ENCODE measurements at places on chromosomes 13 and 19.

- peak; percentile 14 for DNase-seq
These were observed 2.1 kb downstream of the CLEC4G start for GRCh38 chr19:7729831-7730285.

DNA sequence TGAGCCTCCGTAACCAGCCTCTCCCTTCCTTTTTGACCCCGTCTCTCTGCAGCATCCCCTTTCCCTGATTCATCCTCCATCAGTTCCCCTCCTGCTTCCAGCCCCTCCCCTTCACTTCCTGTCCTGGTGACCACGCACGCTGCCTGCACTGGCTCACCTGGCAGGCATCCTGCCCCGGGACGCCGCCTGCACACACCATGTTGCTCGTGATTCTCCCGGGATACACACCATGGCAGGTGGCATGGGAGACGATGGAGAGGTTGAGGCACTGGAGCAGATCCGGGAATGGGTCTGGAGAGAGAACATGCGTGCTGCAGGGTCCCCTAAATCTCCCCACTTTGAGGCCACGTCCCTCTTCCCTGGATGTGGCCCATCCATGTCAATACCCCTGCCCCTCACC, 4.2 kb downstream of the KLK12 start:
- no peak for DNase-seq

DNA sequence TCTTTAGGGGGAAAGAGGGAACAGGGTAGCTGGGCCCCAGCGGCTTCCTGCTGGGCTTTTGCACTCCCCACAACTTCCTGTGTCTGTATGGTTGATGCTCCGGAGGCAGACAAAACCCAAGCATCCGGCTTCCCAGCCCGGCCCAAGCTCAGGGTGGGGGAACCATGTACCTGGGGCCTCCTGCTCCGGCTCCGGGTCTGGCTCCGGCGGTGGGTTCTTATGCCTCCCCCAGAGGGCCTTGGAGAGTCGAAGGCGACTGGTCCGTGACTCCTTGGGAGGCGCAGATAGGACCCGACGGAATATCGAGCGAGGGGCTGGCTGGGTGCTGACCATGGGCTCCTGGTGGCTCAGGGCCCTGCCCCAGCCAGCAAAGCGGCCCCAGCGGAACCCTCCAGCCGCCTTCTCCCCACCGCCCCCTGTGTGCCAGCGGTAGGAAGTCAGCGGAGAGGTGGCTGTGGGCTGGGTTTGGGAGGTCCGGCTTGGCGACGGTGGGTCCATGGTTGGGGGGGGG, 428 bp downstream of the RASAL3 start:
- peak; percentile 84 for DNase-seq

DNA sequence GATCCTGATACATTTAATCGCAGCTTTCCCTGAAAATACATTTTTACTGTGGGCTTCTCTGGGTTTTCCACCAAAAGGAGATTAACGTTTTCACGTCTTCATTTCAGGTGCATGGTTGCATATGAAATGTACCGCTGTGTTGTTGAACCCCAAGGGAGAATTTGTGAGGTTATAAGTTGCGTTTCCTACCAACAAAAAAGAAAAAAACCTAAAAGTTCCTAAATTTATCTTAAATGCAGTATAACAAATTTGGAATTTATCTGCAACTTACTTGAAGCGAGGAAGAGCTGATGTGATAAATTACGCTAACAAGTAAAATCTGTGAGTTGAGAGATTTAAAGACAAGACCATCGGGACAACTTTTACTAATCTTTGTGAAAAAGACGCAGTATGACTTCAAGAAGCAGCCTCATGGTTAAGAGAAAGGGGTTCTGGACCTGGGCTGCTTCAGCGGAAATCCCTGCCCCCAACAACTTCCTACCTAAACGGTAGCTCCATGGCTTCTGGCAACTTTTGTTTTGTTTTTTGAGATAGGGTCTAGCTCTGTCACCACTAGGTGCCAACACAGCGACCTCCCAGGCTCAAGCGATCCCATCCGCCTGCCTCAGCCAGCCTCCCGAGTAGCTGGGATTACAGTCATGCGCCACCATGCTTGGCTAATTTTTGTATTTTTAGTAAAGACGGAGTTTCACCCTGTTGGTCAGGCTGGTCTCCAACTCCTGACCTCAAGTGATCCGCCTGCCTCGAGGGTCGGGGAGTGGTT, 958 bp upstream of the OBI1 start:
- DNase-seq: peak; percentile 20

GRCh38 chr13:89966524-89966923, 1381.0 kb upstream of the MIR17HG start:
- DNase-seq: no peak

DNA sequence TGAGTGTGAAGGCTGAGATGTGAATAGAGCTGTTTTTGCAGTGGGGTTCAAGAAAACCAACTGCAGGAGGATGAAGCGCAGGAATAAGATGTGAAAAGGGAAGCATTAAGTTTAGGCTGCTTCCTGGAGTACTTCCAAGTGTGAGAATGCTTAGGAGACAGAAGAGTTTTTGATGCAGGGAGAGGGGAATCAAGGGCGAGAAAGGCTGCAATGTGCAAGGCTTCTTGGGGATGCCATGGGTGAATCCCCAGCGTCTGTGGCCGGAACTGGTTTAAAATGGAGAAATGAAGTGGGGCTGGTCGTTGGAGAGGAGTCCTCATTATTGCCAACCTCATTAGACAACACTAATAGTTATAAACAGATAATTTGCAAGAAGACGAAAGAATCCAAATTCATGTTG, 764.9 kb downstream of the LIG4 start:
- no peak for DNase-seq

DNA sequence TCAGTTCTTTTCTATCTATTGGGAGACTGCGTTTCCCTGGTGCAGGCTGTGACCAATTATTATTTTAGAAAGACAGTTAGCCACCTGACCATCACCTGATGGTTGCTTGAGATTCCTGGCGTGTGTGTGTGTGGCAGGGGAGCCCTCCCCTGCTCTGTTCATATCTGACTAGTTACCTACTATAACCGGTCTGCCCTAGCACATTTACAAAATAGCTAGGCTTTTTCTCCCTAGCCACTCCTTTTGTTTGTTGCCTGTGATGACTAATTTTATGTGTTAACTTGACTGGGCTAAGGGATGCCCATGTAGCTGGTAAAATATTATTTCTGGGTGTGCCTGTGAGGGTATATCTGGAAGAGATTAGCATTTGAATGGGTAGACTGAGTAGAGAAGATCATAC, 76.9 kb downstream of the OLFM4 start:
- DNase-seq: no peak

GRCh38 chr13:99086267-99087097, 108.6 kb upstream of the DOCK9 start:
- DNase-seq: peak; percentile 78

- no peak for DNase-seq
These were observed 5.5 kb downstream of the SACS start for GRCh38 chr13:23427881-23428528.

GRCh38 chr19:6250909-6251308, 28.9 kb downstream of the MLLT1 start:
- no peak for DNase-seq

- no peak for DNase-seq
These were observed 198.1 kb downstream of the ZNF486 start for GRCh38 chr19:20365146-20365545.

GRCh38 chr13:76812206-76812897, 73.9 kb downstream of the KCTD12 start:
- DNase-seq: no peak

DNA sequence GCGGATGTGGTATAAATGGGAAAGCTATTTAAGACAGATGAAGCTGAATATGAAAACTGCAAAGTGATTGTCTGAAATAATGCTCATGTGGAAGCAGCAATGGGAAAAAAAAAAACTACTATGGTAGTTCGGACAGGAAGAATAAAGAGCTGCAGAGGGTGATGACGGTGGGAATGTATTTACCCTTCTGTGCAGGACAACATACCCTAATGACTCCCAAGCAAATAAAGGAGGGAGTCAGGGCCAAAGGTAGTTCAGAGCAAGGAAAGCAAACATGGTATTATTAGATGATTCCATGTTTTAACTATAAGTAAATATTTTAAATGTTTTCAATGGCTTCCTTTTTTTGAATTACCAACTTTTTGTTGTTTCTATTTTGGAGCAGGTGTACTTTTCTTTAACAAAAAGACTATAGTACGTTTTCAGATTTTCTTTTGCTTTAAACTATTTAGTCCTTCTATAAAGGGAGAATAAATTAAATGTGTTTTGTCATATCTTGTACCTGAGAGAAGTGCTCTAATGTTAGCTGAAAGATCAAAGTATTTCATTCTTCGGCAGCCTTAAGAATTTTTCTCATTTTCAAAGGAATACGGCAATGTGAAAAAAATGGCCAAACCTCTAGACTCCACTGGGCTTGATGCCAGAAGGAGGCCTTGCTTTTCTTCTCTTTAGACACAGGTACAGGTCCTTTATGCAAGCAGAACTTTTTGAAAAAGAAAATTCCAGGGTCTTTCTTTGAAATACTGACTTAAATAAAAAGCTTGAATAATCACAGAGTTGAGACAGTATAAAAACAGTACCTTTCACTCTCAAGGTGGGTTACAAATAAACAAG, 67.8 kb upstream of the ZDHHC20 start:
- DNase-seq: no peak

- DNase-seq: no peak
These were observed 2.2 kb downstream of the RINL start for GRCh38 chr19:38875656-38876395.

GRCh38 chr19:16714702-16715287, 4.9 kb upstream of the NWD1 start:
- peak; percentile 75 for DNase-seq

DNA sequence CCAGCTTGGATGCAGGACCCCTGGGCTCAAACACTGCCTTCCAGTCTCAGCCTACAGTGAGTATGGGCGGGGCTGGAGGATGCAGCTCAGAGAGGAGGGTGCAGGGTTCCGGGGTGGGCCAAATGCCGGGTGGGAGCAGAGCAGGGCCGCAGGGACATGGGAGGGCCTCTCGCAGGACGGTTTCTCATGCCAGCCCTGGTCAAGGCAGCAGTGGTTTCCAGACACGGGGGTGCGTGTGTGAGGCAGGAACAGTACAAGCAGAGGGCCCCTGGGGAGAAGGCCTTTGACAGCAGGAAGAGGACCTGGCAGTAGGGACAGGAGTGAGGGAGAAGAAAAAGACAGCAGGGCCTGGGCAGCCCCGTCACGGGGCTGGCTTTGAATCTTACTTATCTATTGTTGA, 34.1 kb downstream of the CRTC1 start:
- DNase-seq: no peak

- DNase-seq: no peak
These were observed 66.8 kb upstream of the MED4 start for GRCh38 chr13:48161530-48162179.

GRCh38 chr19:4369109-4369887, 25.9 kb downstream of the MPND start:
- peak; percentile 80 for DNase-seq

- no peak for DNase-seq
These were observed 28.9 kb upstream of the POSTN start for GRCh38 chr13:37627428-37627827.

DNA sequence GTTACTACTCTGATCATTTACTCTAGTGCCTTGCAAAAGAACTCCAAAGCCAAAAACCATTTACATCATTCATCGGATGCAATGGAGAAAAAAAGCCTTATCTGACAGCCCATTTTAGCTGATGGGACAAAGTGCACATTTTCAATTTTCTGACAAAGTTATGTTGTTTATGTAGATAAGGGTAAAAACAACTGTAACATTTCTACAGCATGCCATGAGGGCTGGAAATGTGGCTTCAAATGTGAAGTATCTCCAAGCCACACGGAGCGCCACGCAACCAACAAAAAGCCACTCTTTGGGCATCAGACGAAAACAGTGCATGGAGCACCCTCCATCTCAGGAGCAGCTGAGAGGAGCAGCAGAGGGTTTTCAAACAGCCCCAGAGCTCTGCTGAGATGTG, 364.6 kb upstream of the ZNF507 start:
- DNase-seq: no peak

DNA sequence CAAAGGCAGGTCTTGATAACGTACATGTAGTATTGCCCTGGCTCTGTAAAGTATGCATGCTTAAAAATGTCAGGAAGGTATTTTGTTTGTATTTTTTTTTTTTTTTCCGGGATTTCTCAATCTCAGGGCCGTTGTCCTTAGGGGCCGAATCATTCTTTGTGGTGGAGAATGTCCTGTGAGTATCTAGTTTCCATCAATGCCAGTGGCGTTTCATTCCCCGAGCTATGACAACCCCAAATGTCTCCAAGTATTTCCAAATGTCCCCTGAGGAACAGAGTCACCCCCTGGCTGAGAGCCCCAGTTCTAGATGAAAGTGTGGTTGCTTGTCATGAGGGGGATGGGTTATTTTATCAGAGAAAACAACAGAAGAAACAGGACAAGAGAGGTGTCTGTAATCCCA, 68.7 kb downstream of the ACSBG2 start:
- no peak for DNase-seq

- no peak for DNase-seq
These were observed 268.7 kb downstream of the MZT1 start for GRCh38 chr13:72458701-72459100.

GRCh38 chr19:18292462-18292809, 11.0 kb upstream of the JUND start:
- peak; percentile 52 for DNase-seq

DNA sequence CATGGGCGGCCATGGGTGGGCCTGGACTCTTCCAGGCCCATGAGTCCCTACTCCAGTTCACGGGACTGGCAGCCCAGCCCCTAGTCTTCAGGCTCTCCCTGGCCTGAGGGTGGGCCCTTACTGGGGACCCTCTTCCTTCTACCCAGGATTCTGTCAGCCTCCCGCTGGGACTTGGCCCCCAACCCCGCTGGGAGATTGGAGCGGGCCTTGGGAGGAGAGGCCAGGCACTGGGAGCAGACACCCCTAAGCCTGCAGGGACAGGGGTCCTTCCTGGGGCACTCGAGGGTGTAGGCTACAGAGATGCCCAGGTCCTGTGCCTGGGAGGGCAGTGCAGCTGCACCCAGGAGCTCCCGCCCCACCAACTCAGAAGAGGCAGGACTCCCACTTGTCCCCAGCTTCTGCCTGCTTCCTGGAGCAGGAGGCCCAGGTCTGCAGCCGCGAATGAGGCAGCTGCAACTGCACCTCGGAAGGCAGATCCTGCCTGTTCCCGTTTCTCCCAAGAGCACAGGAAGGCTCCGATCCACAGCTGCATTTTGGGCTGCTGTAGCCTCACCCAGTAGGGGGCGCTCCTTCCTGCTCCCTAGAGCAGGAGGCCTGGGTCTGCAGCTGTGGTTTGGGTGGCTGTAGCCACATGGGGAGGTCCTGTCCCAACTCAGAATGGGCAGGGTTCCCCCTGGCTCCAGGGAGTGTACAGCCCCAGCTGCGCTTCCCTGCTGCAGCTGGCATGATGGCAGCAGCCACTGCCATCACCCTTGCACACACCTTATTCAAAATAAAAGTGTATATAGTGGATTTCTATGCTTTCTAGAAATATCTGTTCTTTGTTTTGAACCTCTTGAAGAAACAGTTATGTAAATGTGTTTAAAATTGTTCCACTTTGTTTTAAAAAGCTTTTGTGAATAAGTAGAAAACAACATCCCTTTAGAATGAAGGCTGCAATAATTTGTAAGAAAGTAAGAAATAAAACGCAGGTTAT, 46.8 kb downstream of the TEX26 start:
- peak; percentile 63 for DNase-seq

Data from activated CD4-positive, alpha-beta T cell treated with anti-CD3 and anti-CD28 coated beads for 48 hours (primary cell).